Vagina (tissue), 2 donors: ENCODE measurements at places on chromosomes 5 and 9. TPM values are rescaled to one million over a fixed set of nuclear protein-coding genes. Genes with fewer than 3 reads are reported as not detected.

The SOWAHA gene
- not detected for total RNA-seq

The LCN1 gene
- total RNA-seq = not detected

The CCL28 gene
- total RNA-seq = 0.74 TPM

The TLR4 gene
- total RNA-seq = 9.3 TPM

The PCDHA9 gene
- 0.25 TPM for total RNA-seq

The ZNF879 gene
- total RNA-seq = 5.9 TPM

The IFNB1 gene
- not detected for total RNA-seq

DNA sequence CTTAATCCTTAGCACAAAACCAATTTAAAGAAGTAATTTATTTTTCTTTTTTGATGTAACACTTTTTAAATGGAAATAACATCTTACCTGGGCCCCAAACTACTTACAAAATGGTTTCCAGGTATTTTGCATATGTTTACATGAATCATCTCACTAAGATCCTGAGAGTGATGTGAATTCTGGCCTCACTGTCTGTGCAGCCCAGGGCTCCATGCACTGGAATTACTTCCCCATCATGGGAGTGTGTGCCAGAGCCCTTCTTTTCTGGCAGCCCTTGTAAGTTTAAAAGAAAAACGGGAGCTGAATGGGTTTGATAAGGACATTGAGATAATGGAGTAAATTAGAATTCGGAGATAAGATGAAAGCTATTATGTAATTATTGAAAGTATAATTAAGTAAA, 12.2 kb upstream of the F2R start:
- no peaks in the 10 kb centered on the region for H3K27me3 ChIP-seq
- no peaks in the 10 kb centered on the region for H3K4me1 ChIP-seq
- no peak overlapping the region for H3K4me3 ChIP-seq
- no peak for DNase-seq
- H3K36me3 ChIP-seq = no peaks in the 10 kb centered on the region

GRCh38 chr9:33229359-33230114, 10.4 kb upstream of the SPINK4 start:
- no peaks in the 10 kb centered on the region for H3K36me3 ChIP-seq
- no peak for DNase-seq
- H3K4me1 ChIP-seq = peaks cover 20% of the 10 kb centered on the region

GRCh38 chr5:128253161-128253560, 169.6 kb downstream of the SLC12A2 start:
- no peaks in the 10 kb centered on the region for H3K36me3 ChIP-seq
- H3K4me1 ChIP-seq = peaks cover 5% of the 10 kb centered on the region
- no peak overlapping the region for H3K4me3 ChIP-seq

DNA sequence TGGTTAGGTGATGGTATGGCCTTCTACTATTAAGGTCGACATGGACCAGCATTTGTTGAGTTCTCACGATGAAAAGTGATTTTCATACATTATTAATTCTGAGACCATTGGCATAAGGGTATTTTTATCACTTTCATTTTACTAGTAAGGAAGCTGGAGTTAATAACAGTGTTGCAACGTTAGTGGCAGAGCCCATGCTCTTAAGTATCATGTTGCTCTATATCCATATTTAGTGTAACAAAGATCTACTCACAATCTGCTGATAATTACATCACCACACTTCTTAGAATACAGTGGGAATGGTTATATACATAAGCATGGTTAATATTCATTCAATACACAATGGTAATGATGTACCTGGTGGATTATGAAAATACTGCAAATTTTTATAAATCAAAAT, 81.9 kb downstream of the PRR16 start:
- H3K4me3 ChIP-seq = no peak overlapping the region
- DNase-seq = no peak
- no peaks in the 10 kb centered on the region for H3K27me3 ChIP-seq
- H3K4me1 ChIP-seq = no peaks in the 10 kb centered on the region

- H3K27me3 ChIP-seq = no peaks in the 10 kb centered on the region
- H3K27ac ChIP-seq = no peak overlapping the region
- H3K36me3 ChIP-seq = no peaks in the 10 kb centered on the region
- no peak for DNase-seq
- H3K4me1 ChIP-seq = peaks cover 15% of the 10 kb centered on the region
- no peak overlapping the region for H3K4me3 ChIP-seq
Measured at GRCh38 chr5:139740138-139740991, 55.2 kb upstream of the PSD2 start.

DNA sequence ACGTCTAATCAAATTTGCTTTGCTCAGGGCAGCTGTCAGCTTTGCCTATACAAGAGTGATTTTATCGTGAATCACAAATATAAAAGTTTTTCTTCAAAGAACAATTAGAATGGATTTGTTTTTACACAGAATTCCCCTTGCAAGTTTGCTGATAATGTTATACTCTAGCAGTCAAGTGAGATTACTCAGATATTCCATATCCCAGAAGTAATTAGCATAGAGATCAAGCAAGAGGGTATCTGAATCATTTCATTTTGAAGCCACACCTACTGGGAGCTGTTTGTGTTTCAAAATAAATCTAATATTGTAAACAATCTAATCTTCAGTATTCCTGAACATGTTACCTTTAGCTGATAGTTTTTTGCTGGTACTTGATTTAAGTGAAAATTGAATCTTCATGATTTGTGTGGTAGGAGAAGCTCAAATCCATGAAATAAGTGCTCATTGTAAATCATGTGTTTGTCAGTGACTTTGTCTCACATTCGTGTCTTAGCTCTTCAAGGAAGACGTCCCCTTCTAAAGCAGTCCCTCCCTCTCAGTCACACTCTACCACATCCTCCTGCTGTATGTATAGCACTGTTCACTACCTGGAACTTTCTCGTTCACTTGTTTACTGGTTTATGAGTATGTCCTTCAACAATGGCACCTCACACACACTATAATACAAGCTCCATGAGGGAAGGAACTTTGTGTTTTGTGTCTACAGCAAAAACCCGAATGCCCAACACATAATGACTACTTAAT, 3.3 kb upstream of the TTC39B start:
- H3K4me3 ChIP-seq = no peak overlapping the region
- H3K36me3 ChIP-seq = no peaks in the 10 kb centered on the region
- DNase-seq = no peak
- H3K4me1 ChIP-seq = peaks cover 5% of the 10 kb centered on the region
- H3K27ac ChIP-seq = no peak overlapping the region
- H3K27me3 ChIP-seq = no peaks in the 10 kb centered on the region

DNA sequence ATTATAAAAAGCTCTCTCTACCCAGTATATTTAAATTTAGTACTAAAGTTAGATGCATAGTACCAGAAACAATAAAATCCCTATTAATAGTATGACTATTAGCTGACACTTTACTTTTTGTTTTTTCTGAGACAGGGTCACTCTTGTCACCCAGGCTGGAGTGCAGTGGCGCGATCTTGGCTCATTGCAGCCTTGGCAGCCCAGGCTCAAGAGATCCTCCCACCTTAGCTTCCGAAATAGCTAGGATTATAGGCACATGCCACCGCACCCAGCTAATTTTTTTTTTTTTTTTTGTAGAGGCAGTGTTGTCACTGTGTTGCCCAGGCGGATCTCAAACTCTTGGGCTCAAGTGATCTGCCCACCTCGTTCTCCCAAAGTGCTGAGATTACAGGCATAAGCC, 8.0 kb downstream of the CCNG1 start:
- no peaks in the 10 kb centered on the region for H3K36me3 ChIP-seq
- no peaks in the 10 kb centered on the region for H3K27me3 ChIP-seq
- no peak overlapping the region for H3K27ac ChIP-seq
- no peak overlapping the region for H3K4me3 ChIP-seq

GRCh38 chr9:99998266-99998665, 91.8 kb downstream of the STX17 start:
- H3K36me3 ChIP-seq = peaks cover 4% of the 10 kb centered on the region
- H3K4me3 ChIP-seq = no peak overlapping the region
- H3K27me3 ChIP-seq = no peaks in the 10 kb centered on the region
- no peak for DNase-seq
- H3K27ac ChIP-seq = no peak overlapping the region

GRCh38 chr5:118146824-118147223, 841.5 kb downstream of the DTWD2 start:
- no peak overlapping the region for H3K4me3 ChIP-seq
- DNase-seq = no peak
- no peak overlapping the region for H3K27ac ChIP-seq
- H3K27me3 ChIP-seq = no peaks in the 10 kb centered on the region
- no peaks in the 10 kb centered on the region for H3K36me3 ChIP-seq
- H3K4me1 ChIP-seq = no peaks in the 10 kb centered on the region

- no peak overlapping the region for H3K27ac ChIP-seq
- no peak overlapping the region for H3K4me3 ChIP-seq
- H3K27me3 ChIP-seq = no peaks in the 10 kb centered on the region
- no peaks in the 10 kb centered on the region for H3K36me3 ChIP-seq
- DNase-seq = no peak
- no peaks in the 10 kb centered on the region for H3K4me1 ChIP-seq
Measured at GRCh38 chr9:110410961-110411360, 73.3 kb upstream of the TXNDC8 start.

GRCh38 chr5:180206993-180207392, 2.0 kb downstream of the RASGEF1C start:
- peaks cover 10% of the 10 kb centered on the region for H3K27me3 ChIP-seq
- DNase-seq = no peak
- H3K36me3 ChIP-seq = no peaks in the 10 kb centered on the region
- no peak overlapping the region for H3K4me3 ChIP-seq
- no peak overlapping the region for H3K27ac ChIP-seq

DNA sequence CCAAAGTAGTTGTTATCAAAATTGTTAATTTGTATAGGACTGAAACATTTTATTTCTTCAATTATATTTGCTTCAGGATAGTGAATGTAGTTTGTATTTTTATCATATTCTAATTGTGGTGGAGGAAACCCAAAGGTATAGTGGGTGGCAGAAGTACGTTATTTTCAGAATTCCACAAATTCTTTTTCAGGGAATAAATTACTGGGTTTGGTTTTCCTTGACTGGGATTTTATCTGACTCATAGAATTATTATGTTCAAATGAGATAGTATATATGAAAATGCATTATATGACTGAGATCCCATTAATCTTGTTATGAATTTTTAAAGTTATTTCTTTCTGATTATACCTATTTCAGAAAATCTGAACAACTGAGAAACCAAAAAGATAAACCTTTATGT, 73.7 kb downstream of the VPS13A start:
- H3K4me3 ChIP-seq = no peak overlapping the region
- H3K36me3 ChIP-seq = no peaks in the 10 kb centered on the region
- H3K27me3 ChIP-seq = no peaks in the 10 kb centered on the region
- no peak overlapping the region for H3K27ac ChIP-seq
- DNase-seq = no peak

DNA sequence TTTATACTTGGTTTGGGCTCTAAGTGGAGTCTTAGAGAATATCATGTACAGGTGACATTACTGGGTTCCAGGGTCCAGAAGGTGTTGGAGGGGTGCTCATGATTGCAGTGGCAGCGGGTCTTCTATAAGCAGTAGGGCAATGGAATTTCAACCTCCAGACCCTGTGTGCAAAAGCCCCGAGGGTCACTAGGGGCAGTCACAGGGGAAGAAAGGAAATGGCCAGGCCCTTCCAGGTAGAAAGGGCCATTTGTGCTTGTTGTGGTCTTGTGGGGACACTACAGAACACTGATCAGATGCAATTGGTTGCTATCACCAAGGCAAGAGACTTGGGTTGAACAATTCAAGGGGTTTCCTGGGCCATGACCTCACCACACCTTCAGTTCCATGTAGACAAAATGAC, 283.4 kb downstream of the GADD45G start:
- H3K4me3 ChIP-seq = no peak overlapping the region
- DNase-seq = peak; percentile 62
- peaks cover 21% of the 10 kb centered on the region for H3K4me1 ChIP-seq
- H3K27me3 ChIP-seq = no peaks in the 10 kb centered on the region
- no peak overlapping the region for H3K27ac ChIP-seq

GRCh38 chr5:41510176-41510831, at the start of gene PLCXD3:
TSS of gene PLCXD3 (minus strand) at chr5:41510601. CDS start at chr5:41510526, 75 bp downstream.
- peak within 1 kb of the TSS; percentile 49 for H3K4me3 ChIP-seq
- no peak for DNase-seq
- H3K4me1 ChIP-seq = peaks cover 10% of the 10 kb centered on the region
- no peaks in the 10 kb centered on the region for H3K36me3 ChIP-seq

DNA sequence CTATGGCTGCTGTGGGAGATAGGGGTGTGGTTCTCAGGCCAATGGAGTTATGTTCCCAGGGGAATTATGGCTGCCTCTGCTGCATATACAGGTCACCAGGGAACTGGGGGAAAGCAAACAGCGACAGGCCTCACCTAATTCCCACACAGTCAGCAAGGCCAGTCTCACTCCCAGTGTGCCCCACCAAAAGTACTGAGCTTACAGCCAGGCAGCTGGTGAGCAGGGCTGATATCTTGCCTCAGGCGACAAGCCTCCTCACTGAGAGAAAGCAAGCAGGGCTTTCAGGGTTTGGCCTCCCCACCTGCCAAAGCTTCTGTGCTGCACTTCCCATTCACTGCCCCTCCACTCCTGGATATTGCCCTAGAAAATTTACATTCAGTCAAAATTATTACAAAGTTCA, 273.8 kb upstream of the TARS1 start:
- no peak overlapping the region for H3K27ac ChIP-seq
- no peak overlapping the region for H3K4me3 ChIP-seq

DNA sequence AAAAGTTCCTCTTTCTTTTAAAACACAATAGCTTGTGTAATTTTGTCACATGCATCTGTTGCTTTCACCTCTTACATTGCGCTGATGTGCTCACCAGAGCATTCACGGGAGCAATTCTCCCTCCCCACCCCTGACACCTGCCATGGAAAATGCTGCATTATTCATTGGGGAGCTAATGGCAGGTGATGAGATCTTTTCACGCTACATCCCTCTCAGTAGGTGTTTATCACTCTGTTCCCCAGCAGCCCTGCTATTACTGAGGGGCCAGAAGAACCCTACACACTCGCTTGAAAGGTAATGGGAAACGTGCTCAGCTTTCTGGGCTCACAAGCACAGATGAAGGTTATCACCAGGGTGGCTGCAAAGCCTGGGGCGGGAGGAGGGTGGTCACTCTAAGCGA, 398.0 kb downstream of the PSAT1 start:
- no peaks in the 10 kb centered on the region for H3K27me3 ChIP-seq
- no peak overlapping the region for H3K27ac ChIP-seq
- no peaks in the 10 kb centered on the region for H3K36me3 ChIP-seq
- no peaks in the 10 kb centered on the region for H3K4me1 ChIP-seq
- no peak for DNase-seq

DNA sequence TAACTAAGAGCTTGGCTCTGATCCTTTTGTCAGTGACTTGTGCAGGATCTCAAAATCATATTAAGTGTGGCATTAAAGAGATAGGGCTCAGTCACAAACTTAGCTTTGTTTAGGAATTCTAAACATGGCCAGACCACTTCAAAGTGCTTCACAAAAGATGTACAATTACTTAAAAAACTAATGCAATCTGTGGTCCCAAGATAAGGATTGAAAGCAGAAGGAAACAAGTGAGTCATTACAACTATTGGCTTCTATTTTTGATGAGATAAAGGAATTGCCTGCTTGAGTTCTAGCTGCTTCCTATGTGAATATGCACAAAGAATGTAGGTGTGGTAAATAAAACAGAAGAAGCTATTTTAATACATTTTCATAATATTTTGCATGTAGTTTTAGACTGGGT, 44.9 kb upstream of the SLC12A2 start:
- H3K27ac ChIP-seq = no peak overlapping the region
- no peaks in the 10 kb centered on the region for H3K4me1 ChIP-seq
- H3K36me3 ChIP-seq = no peaks in the 10 kb centered on the region
- no peaks in the 10 kb centered on the region for H3K27me3 ChIP-seq
